ENCODE measurements at places on chromosomes 4 and X.

DNA sequence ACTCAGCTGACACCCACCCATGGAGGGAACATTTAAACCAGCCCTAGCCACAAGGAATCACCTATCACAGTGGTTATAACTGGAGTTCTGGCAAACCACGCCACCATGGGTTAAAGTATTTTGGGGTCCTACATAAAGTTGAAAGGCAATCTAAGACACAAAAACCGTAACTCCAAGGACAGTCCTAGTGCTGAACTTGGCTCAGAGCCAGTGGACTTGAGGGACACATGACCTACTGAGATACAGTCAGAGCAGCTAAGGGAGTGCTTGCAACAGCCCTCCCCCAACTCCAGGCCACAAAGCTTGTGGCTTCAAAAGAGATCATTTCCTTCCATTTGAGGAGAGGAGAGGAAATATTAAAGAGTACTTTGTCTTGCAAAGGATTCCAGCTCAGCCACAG, 300.5 kb downstream of the FGF13 start:
- no peak for DNase-seq

- no peak for DNase-seq
These were observed 18.4 kb downstream of the NMU start for GRCh38 chr4:55617587-55618197.

DNA sequence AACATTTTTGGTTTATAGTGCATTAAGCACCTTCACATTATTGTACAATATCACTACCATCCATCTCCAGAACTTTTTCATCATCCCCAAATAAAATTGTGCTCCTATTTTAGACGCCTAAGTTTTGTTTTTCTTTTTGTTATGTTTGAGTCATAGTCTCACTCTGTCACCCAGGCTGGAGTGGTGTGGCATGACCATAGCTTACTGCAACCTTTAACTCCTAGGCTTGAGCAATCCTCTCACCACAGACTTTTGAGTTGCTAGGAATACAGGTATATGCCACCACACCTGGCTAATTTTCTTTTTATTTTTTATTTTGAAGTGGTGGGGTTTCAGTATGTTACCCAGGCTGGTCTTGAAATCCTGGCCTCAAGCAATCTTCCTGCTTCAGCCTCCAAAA, 33.9 kb downstream of the PRSS12 start:
- no peak for DNase-seq

GRCh38 chr4:138916763-138917162, 98.8 kb upstream of the NOCT start:
- no peak for DNase-seq

GRCh38 chr4:130563185-130563888, 1467.4 kb downstream of the C4orf33 start:
- peak; percentile 14 for DNase-seq

DNA sequence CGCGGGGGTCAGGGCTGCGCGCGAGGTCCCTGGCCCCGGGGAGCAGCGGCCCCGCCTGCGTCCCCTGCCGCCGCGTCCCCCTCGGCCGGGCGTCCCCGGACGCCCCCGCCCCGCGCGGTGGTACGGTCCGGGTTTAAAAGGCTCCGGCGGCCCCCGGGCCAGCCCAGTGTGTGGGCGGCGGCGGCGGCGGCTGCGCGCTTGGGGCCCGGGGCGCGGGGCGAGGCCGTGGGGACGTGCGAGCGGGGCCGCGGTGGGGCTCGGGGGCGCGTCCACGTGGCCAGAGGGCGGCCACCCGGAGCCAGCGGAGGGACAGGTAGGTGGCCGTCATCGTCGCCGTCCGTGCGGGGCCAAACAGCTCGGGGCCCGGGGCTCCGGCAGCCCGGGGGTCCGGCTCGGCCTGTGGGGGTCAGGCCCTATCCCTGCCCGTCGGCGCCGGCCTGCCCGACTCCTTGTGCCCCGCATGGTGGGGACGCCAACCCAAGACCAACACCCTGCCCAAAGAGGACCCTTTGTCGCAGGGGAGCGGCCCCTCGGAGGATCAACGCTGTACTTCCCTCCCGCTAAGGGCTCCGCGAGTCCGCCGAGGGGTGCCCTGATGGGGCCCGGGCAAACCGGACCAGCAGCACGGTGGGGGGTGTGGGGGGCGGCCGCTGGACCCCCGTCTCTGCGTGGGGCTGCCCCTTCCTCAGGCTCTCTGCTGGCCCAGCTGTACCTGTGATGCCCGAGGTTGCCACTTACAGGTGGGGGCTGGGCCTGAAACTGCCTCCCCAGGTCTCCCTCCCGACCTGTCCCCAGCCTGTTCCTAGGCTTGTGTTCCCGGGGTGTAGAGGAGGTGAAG, at the start of gene PLXNA3:
Gene PLXNA3, plus strand, starts transcription at position 166 of the 838 bp plus-strand sequence. CDS start 1,903 bp downstream, outside the sequence.
- DNase-seq, result no peak

GRCh38 chr4:158295053-158295452, 84.8 kb downstream of the TMEM144 start:
- no peak for DNase-seq

GRCh38 chr4:87032884-87033533, 98.2 kb downstream of the AFF1 start:
- no peak for DNase-seq

DNA sequence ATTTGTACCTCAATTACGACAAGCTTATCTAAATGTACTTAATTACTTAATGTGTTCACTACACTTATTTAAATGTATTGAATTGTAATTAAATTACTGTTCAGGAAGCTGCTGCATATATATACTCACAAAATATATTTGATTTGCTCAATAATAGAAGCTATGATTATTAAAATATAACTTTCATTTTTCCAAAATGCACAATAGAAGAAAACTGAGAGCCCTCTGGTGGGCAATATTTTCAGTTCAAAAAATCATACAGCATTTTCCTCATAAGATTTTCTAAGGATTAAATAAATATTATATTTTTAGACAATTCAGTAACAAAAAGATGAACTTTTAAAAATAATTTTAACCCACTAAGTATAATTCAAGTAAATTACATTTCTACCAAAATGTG, 217.3 kb downstream of the DKK2 start:
- DNase-seq, result no peak

GRCh38 chrX:38080808-38081207, 74.5 kb downstream of the SYTL5 start:
- no peak for DNase-seq

- no peak for DNase-seq
These were observed 69.2 kb downstream of the MID1IP1 start for GRCh38 chrX:38870361-38870895.

- no peak for DNase-seq
These were observed 486 bp downstream of the ABLIM2 start for GRCh38 chr4:8157944-8158709.

- peak; percentile 24 for DNase-seq
These were observed 752 bp downstream of the SEPTIN11 start for GRCh38 chr4:76950052-76950955.

DNA sequence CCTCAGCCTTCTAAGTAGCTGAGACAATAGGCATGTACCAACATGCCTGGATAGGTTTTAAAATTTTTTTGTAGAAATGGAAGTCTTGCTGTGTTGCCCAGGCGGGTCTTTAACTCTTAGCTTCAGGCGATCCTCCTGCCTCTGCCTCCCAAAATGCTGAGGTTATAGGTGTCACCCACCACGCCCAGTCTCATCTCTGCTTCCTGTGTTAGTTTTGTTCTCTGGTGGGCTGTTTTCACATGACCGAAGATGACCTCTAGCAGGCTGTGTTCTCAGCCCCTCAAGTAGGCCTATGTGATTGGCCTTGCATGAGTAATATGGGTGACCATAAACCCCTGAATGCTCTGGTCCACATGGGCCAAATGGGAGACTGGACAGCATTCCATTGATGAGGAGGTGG, 56.8 kb upstream of the MSANTD1 start:
- no peak for DNase-seq

DNA sequence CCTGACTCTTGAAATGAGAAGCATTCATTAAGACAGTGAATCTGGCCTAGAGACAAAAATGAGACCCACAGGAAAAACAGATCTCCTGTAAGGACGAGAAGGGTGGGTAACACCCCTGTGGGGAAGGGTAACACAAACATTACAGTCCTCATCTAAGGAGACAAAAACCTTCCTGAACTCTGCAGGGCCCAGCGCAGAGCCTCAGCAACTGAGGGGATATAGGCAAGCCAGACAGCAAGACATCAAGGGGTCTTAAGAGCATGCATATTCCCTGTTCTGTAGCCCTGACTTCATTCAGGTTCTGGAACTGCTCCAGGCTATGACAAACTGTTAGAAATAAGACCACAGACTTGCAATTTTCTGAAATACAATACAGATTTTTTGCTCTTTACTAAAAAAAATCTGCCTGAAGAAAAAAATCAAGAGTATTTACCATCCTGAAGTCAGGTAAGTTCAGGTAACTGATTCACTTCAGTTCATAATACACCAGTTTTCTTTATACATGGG, 15.5 kb downstream of the COX18 start:
- no peak for DNase-seq

DNA sequence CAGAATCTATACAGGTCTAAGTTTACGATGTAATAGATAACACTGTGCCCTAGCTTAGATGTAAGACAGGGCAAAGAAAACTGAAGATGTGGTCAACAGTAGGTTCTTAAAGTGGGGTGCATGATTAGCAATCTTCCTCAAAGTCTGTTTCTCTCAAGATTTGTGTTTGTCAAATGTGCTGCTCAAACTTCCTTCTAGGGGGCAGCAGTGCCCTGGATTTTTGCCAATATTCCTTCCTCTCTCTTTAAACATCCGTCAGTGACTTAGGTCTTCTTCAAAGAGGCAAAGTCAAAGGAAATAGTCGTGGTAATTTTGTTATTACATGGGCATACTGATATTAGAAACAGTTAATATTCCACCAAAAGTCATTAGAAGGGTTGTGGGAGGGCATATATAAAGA, 4.2 kb upstream of the PDHA2 start:
- DNase-seq, result no peak

DNA sequence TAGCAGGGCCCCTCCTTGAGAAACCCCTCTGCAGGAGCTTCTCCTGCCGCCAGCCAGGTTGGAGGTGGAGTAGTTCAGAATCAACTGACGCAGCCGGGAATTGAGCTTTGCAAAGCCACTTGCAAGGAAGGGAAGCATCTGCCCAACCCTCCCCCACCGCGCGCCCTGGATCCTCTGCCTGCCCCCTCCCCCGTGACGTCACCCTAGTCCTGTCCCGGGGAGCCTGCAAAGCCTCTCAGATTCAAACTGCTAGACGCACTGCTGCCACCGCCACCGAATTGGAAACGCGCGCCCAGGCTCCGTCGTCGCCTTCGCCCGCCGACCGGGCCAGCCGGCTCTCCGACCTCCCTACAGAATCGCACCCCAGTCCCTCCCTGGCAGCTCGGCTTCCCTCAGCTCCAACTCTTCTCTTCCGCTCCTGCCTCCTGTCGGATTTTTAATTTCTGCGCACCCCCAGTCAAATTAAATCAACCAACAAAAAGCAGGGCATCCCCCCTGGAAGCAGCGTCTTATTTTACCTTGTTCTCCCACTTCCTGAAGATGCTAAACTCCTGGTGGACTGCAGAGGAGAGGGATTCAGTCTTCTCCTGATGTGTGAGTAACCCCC, 3.8 kb downstream of the SLITRK2 start:
- DNase-seq, result no peak

DNA sequence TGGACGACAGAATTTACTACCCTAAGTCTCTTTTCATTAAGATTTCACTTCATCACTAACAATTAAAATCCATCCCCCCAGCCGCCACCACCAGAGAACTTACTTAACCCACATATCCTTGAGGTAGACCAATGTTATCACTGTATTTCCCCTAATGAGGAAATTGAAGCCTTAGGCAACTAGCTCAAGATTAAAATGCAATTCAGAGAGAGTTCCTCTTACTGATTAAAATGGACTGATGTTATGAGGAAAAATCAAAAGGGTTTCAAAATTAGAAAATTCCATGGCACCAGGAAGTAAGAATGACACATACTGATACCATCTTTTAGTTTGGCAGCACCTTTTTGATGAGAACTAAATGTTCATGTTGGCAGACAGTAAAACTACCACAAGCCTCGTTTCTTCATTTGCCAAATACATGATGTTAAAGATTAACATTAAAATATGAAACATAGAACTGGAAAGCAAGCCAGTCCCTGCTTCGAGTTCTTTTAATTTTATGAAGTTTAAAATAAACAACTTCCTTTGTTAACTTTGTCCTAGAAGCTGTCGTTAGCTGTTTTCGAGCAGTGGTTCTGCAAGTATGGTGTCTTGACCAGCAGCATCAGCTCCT, 69.3 kb upstream of the CCDC160 start:
- no peak for DNase-seq

DNA sequence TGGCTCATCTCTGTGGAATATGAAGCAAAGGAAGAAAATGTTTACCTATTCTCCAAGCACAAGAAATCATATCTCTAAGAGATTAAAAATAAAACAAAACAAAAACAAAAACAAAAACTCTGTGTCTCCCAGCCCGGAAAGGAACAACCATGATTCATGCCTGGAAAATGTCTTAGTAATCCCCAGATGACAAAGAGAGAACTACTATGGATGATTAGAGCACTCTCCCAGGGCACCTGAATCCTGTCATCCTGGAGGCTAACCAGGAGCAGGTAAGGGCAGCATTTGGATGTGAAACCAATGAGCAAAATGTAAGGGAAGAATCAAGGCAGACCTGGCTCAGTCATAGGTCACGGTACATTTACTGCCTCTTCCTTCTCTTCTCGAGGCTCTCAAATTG, 1.7 kb upstream of the AKAP4 start:
- no peak for DNase-seq

- DNase-seq, result no peak
These were observed 39.0 kb downstream of the FRMD7 start for GRCh38 chrX:132088864-132089263.

GRCh38 chr4:1200425-1201035, 28.1 kb upstream of the SPON2 start:
- DNase-seq, result no peak

DNA sequence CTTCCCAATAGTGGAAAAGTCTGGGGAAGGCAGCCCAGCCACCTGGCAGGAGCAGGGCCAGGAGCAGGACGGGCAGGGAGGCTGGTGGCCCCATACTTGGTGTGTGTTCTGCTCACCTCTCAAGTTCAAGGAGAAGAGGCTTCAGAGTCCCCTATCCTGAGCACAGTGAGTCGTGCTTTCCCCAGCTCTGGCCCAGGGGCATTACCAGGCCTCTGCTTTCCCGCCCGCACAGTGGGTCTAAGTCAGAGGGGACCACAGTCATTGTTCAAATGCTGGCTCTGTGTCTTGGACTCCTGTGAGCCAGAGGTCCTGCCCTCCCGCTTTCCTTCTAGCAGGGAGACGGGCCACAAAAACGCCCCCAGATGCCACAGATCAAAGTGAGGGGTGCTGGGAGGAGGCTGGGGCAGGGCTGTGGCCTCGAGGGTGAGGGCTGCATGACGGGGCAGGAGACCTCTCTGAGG, 27.6 kb downstream of the HTRA3 start:
- no peak for DNase-seq

GRCh38 chrX:38172596-38172995, 48.1 kb downstream of the SRPX start:
- no peak for DNase-seq

DNA sequence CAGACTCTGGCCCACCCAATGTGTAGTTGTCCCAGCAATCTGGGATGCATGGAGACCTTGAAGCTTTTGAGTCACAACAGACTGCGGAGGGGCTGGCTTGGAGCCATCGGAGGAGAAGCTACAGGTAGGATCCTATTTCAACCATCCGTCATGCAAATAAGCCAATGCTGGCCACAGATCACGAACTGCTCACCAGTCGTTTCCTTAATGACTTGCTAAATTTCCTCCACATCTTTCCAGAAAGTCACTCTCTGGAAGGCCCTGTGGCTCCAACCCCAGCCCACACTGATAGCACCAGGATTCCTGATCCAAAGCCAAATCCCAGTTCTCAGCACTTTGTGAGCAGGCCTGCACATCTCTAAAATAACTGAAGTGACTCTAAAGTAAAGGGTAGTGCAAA, 321.3 kb downstream of the RAB28 start:
- DNase-seq, result peak; percentile 27

- DNase-seq, result no peak
These were observed 239.9 kb downstream of the PCDH10 start for GRCh38 chr4:133389029-133389428.

GRCh38 chr4:2905544-2905943, 57.7 kb downstream of the NOP14 start:
- DNase-seq, result no peak
